ENCODE measurements at places on chromosomes 5 and 9.

DNA sequence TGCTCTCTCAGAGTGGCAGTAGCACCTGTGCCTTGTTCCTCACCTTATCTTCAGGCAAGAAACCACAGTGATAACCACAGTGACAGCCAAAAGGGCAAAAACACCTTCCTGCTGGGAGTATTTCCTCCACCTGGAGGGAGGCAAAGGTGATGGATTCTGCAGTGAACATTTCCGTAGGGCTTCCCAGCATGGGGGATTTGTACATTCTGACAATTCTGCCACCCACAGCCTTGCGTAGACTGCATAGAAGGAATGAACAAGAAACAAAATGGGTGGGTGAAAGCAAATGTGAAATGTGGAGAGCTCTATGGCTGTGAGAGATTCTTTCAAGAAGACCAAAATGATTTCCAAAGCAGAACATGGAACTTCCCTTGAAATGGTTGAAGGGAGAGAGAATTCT, 111.4 kb downstream of the ZNF462 start:
- DNase-seq: no peak

GRCh38 chr9:108473209-108474112, 382.3 kb downstream of the ACTL7B start:
- DNase-seq: no peak

- DNase-seq: no peak
Measured at GRCh38 chr9:101480386-101480785, 44.8 kb upstream of the ALDOB start.

DNA sequence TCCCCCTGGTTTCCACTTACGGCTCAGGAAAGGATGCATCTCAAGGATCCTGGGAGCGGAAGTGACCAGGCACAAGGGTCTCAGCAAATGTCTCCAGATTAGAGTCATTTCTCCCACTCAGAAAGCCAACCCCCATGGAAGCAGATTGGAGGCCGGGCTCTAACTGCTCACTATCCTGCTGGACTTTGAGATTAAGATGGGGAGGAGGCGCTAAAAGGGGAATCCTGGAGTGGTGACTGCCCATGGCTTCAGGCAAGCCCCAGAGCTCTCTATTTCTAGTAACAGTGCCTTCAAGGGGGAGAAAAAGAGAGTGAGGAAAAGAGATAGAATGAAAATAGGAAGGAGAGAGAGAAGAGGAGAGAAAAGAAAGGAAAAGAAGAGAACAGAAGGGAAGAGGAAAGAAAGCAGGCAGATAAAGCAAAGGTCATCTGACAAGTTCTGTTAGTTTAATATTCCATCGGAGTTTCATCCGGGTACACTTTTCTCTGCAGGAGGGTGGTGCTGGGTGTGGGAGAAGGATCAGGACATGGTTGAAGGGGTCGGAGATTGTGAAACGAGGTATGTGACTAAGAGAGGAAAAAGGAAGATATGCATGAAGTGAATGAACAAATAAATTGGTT, at the start of gene AGXT2:
TSS of gene AGXT2 (minus strand) at position 165 of the 620 bp plus-strand sequence. CDS start at position 108, 57 bp downstream.
- DNase-seq: no peak

GRCh38 chr5:82640916-82641315, 362.8 kb upstream of the RPS23 start:
- DNase-seq: no peak

- DNase-seq: no peak
Measured at GRCh38 chr5:74034733-74035132, 408.7 kb downstream of the ARHGEF28 start.

DNA sequence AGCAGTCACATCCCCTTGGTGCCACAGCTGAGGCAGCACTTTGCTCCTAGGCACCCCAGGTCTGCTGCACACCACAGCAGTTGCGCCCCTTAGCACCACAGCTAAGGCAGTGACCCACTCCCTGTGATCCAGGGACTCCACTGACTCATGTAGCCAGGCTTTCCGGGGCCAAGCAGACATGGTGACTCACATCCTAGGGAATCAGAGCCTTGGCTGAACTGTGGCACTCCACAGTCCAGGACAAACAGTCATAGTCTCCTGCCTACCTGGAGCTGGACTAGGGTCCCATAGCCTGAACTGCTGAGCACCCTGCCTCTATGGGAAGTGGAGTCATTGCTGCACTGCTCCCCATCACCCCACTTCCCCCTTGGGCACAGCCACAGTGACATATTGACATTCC, 338.7 kb downstream of the NPR3 start:
- DNase-seq: no peak

- no peak for DNase-seq
Measured at GRCh38 chr9:86800681-86801080, 146.6 kb downstream of the GAS1 start.

- peak; percentile 15 for DNase-seq
Measured at GRCh38 chr9:120387257-120388002, 192.5 kb downstream of the CDK5RAP2 start.

- no peak for DNase-seq
Measured at GRCh38 chr5:93381057-93381456, 200.0 kb downstream of the NR2F1-AS1 start.

GRCh38 chr5:145948921-145949320, 12.5 kb downstream of the SH3RF2 start:
- DNase-seq: no peak

- DNase-seq: peak; percentile 48
Measured at GRCh38 chr9:133701321-133701980, 36.7 kb downstream of the SARDH start.

- DNase-seq: no peak
Measured at GRCh38 chr9:103997856-103998370, 96.2 kb upstream of the SMC2 start.

DNA sequence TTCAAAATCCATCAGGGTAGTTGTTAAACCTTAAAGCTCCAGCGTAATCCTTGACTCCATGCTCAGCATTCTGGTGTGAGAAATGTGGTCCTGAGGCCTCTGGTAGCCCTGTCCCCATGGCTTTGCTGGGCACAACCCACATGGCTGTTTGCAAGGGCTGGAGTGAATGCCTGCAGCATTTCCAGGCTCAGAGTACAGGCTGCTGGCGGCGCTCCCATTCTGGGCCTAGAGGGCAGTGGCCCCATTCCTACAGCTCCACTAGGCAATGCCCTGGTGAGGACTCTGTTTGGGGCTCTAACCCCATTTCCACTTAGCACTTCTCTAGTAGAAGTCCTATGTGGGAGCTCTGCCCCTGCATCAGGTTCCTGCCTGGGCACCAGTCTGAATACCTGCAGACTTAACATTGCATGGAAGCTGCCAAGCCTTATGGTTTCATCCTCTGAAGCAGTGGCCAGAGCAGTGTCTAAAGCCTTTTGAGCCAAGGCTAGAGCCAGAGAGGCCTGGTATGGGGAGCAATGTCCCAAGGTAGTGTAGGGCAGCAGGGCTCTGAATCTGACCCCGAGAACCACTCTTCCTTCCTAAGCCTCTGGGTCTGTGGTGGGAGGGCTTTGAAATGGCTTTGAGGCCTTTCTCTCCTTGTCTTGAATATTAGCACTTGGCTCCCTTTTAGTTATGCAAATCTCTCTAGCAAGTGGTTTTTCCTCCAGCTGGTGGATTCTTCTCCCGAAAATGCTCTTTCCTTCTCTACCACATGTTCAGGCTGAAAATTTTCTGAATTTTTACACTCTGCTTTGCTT, 5.8 kb upstream of the ALDH1A1 start:
- DNase-seq: no peak

GRCh38 chr5:50550993-50551392, 109.9 kb upstream of the EMB start:
- DNase-seq: no peak

DNA sequence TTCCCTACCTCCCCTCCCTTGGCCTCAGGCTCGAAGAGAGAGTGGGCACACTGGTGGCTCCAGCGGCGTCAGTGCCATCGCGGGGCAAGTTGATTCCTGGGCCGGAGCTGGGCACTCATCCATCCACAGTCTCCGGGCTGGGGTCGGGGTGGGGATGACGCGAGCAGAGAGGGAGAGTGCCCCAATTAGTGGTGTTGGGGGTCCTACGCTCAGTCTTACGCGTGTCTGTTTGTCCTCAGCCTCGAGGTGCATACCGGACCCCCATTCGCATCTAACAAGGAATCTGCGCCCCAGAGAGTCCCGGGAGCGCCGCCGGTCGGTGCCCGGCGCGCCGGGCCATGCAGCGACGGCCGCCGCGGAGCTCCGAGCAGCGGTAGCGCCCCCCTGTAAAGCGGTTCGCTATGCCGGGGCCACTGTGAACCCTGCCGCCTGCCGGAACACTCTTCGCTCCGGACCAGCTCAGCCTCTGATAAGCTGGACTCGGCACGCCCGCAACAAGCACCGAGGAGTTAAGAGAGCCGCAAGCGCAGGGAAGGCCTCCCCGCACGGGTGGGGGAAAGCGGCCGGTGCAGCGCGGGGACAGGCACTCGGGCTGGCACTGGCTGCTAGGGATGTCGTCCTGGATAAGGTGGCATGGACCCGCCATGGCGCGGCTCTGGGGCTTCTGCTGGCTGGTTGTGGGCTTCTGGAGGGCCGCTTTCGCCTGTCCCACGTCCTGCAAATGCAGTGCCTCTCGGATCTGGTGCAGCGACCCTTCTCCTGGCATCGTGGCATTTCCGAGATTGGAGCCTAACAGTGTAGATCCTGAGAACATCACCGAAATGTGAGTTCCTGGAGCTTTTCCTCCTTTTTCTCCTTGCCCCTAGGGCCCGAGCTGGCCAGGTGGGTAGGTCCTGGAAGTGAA, 861 bp downstream of the NTRK2 start:
- peak; percentile 47 for DNase-seq

DNA sequence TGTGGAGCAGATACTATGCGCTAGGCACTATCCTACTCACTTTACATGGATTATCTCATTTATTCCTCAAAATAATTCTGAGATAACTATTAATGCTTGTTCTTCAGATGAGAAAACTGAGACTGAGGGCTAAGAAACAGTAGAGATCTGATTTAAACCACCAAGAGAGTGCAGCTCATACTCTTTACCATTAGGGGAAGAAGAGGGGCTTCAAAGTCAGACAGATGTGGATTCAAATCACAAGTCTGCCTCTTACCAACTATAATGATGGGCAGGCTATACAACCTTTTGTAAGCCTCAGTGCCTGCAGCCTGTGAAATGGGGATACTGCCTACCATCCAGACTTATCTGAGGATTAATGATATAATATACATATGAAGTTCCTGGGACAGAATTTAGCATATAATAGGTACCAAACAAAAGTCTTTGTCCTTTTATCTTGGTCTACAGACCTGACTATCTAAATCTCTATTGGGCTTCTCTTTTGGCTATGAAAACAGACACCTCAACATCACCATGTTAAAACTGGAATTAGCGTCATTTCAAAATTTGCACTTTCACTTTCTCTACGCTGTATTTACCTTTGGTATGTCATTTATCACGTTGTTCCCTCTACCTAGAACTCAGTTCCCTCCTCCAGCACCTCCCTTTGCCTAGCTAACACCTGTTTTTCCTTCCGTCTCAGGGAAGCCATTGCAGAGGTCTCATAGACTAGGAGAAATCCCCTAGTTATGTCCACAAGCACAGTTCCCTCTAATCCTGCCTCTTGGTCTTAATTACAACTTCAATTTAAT, 13.8 kb upstream of the TMEM267 start:
- no peak for DNase-seq

- DNase-seq: no peak
Measured at GRCh38 chr9:114969269-114969668, 38.9 kb upstream of the TNFSF8 start.

DNA sequence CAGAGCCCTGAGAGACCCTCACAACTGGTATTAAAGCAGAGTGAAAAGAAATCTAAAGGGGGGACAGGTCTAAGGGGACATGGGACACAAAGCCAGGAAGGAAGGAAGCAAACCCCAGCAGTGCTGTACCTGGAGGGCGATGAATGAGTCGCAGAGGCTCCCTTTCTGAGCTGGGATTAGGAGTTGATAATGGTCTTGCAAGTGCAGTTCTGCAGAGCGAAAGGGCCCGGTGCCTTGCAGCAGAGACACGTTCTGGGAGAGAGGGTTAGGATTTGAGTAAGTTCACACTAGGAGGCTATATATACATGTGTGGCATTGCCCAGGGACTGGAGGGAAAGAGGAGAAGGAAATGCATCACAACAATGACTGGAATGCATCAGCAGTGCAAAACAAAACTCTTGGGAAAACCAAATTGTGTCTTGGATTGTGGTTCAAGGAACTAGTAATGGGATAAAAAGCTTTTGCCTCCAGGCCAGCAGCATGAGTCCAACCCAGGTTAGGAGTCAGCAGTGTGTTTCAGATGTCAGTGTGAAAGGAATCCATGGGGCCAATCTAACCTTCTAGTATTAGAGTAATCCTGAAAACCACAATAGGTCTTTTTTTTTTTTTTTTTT, 38.8 kb upstream of the LIFR start:
- DNase-seq: no peak

GRCh38 chr5:137275083-137275482, 224.0 kb downstream of the SPOCK1 start:
- DNase-seq: no peak

DNA sequence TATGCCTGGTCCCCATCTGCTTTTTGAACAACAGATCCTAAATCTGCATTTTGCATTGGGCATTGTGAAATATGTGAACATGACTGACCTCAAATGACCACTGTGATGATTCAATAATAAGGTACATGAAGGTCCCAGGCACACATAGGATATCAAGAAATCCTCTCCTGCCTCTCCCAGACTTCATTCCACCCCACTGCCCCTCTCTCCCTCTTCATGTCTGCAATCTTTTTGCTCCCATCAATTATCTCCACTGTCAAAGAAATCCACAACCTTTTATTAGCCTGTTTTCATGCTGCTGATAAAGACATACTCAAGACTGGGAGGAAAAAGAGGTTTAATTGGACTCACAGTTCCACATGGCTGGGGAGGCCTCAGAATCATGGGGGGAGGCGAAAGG, 476.7 kb downstream of the CTNND2 start:
- DNase-seq: no peak

DNA sequence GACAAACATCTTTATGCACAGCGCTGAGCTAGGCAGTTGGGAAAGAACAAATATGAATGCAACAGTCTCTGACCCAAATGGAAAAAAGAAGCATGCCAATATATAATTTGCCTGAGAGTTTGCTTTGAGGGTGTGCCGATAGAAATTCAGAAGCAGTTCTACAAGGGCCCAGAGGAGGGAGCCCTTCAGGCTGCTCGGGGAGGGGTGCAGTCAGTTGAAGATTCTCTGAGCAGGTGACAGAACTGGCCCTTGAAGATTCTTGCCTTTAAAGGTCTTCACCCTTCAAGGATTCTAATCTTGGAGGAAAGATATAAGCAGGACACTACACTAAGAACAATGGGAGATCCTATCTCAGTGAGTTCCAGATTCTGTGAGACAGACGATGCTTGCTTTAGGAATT, 3.7 kb upstream of the PAPPA start:
- DNase-seq: no peak

DNA sequence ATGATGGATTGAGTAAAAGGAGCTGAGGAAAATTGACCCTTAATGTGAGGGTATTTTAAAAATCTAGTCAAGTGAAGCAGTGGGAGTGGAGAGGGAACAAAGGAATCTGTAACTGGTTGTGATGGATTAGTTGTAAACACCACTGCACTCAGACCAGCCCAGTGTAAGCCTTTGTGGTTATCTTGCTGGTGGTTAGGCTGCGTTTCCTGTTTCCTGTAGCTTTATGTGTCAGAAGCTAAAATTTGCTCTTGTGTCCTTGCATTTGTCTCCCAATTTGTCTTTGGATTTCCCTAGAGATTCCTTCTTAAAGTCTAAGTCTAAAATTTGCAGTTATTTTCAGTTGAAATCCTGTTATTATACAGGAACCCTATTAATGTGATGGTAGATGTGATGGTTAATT, 6.3 kb downstream of the IFNA21 start:
- no peak for DNase-seq

Data from femur (tissue), 1 donor.